ENCODE measurements at places on chromosomes 13 and 19. TPM values are rescaled to one million over a fixed set of nuclear protein-coding genes. Genes with fewer than 3 reads are reported as not detected.

- DNase-seq = no peak
Measured at GRCh38 chr13:80742033-80742432, 401.1 kb upstream of the SPRY2 start.

The MCEMP1 gene
- total RNA-seq = not detected

DNA sequence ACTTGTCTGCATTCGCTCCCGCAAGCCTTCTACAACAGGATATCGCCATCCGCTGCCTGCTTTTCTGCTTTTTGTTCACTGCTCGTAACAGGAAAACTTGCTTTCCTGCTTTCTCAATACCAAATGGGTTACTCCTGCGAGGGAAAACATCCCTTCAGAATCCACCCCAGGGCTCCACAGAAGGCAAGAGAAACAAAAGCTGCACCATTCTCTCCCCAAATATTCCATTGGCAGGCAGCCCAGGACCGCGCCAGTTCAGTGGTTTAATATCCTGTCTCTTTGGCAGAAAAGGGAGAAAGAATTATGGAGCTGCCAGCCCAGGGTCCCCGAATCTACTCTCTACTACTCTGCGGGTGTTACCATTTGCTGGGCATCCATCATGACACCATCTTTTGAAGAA, 84.7 kb upstream of the DOCK9 start:
- no peak for DNase-seq

The SNRNP70 gene
- 236 TPM for total RNA-seq

DNA sequence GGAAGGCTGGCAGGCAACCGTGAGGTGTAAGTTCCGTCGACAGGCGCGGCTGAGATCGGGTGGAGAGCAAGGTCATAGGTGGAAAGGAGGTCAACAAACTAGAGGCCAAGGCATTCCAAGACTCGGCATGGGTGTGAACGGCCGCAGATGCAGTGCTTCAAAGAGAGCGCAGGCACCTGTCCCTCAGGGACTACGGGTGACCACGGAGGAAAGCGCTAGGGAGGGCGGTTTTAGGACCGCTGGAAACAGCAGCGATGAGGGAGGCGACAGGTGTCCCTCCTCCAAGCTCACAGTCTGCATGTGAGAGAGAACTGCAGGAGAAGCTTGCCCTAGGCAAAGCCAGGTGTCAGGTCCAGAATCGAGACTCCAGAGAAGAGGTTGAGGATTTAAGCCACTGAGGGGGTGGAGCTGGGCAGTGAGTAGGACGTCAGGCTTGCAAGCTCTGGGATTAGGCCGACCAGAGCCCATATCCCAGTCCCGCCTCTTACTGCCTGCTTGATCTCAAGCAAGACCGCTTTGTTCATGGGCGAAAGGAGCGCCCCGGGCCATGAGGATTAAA, 1.6 kb upstream of the MLNR start:
- DNase-seq = no peak

The FFAR3 gene
- not detected for total RNA-seq

The TGFB1 gene
- total RNA-seq = 54.6 TPM

Data from HCT116 (cell line).